GM23248 (cell line): ENCODE measurements at places on chromosomes 6 and 20.
A peak's percentile ranks its signal among the peaks of the same experiment; 100 is the strongest.

DNA sequence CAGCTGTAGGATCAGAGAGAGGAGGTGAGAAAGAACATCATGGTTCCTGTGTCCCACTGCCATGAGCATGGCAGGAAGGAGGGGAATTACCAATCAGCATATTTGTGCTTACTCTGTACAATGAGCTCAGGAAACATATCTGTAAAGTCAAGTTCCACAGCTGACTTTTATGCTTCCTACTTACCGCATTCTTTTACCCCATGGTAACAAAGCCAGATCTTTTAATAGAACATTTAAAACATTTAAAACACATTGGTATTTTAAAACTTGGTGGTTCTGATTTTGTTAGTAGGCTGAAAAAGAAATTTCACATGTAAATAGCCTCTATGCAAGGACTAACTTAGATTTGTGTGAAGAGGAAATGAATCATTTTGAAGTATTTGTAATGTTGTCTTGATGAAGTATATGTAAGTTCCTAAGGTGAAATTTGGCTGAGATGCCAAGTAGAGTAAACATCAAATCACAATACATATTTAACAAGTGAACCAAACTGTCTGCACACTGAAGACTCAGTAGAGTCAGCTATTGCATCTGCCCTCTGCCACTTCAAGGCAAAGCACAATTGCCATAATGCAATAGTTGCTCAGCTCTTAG lies 114.7 kb downstream of the GJA10 start:
- DNase-seq, result peak; percentile 56

DNA sequence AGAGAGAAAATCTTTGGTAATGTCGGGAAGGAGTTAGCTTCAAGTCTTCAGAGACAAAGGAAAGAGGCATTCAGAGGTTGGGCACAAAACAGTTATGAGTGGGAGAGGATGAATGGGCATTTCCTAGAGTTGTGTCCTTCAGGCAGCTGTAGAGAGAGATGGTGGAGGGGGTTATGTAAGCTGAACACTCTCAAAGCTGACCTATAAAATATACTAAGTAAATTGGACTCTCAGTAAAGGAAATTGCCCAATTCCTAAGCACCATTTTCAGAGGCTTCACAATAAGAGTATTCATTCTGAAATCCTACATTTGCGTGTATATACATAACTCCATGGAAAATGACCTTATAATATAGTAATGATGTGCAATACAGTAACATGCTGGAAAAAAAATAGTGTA lies 161.2 kb downstream of the KCNQ5 start:
- DNase-seq, result peak; percentile 21

DNA sequence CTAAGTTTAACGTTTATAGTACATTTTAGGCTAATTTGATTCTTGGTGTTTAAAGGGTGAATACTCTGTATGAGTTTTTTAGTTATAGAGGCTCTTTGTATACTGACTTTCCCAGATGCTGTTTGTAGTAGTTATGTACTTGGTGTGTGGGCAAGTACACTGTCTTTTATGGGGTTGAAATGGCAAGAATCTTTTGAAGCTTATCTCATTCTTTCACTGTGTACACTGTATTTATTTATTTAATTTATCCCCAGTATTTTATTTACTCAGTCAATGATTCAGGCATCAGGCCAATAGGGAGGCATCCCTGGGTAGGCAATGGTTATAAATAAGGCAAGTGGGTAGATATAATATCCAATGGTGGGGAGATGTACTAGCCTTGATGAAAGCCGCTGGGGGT lies 277.0 kb upstream of the PTCHD4 start:
- DNase-seq, result no peak

- peak; percentile 46 for DNase-seq
Observed at GRCh38 chr6:144223686-144224085, 61.4 kb upstream of the UTRN start.

DNA sequence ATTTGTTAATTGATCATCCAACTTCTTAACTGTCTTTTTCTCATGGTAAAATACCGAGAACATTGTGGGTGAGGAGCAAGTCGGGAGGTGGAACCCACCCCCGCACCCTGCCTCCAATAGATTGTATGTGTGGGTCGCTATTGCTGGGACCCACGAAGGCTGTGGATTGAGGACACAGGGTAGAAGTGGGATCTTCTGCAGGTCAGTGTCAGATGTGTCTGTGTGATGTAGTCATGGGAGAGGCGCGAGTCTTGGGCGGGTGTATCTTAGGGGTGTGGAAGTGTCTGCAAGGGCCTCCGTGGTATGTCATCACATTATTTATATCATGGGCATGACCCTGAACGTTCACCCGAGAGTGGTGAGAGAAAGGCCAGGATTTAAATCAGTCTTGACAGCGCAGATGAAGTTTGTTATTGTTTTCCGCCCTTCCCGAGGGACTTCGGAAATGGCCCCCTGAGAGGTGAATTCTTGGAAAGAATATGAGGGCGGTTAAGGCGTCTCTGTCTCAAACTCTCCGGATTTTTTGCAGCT lies 472 bp upstream of the PAQR8 start:
- peak; percentile 58 for DNase-seq

- no peak for DNase-seq
Observed at GRCh38 chr6:160519603-160520042, 144.5 kb downstream of the LPA start.

DNA sequence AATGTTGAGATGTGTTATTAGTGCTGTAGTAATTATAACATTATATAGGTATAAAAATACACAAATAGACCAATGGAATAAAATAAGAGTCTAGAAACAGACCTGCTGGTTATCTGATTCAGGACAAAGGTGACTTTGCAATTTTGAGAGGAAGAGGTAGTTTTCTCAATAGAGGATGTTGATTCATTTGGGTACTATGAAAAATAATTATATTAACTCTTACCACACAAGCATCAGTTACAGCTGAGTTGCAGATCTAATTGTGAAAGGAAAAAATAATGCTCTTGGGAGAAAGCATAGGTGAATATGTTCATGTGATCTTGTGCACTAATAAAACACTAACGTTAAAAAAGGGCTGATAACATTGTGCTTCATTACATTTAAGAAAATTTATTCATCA lies 103.0 kb downstream of the BCKDHB start:
- DNase-seq, result no peak

GRCh38 chr6:124881898-124882578 lies 80.2 kb upstream of the RNF217 start:
- DNase-seq, result peak; percentile 55

DNA sequence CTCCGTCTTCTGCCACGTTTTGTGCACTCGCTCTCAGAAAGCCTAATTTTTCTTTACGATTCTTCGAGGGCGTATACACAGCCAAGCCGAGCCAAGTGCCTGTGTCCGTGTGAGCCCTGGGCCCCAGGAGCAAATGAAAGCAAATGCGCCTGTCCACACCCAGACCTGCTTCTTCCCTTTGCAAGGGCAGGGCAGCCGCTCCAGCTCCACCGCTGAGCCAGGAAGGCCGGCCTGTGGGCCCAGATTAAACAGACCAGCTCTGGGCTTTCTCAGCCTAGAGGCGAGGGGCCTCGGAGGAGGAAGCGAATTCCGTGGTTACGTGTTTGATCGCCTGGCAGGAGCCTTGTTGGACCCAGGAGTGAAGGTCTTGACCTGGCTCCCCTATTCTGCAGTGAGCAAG lies 184.6 kb downstream of the SMOC2 start:
- DNase-seq, result no peak

DNA sequence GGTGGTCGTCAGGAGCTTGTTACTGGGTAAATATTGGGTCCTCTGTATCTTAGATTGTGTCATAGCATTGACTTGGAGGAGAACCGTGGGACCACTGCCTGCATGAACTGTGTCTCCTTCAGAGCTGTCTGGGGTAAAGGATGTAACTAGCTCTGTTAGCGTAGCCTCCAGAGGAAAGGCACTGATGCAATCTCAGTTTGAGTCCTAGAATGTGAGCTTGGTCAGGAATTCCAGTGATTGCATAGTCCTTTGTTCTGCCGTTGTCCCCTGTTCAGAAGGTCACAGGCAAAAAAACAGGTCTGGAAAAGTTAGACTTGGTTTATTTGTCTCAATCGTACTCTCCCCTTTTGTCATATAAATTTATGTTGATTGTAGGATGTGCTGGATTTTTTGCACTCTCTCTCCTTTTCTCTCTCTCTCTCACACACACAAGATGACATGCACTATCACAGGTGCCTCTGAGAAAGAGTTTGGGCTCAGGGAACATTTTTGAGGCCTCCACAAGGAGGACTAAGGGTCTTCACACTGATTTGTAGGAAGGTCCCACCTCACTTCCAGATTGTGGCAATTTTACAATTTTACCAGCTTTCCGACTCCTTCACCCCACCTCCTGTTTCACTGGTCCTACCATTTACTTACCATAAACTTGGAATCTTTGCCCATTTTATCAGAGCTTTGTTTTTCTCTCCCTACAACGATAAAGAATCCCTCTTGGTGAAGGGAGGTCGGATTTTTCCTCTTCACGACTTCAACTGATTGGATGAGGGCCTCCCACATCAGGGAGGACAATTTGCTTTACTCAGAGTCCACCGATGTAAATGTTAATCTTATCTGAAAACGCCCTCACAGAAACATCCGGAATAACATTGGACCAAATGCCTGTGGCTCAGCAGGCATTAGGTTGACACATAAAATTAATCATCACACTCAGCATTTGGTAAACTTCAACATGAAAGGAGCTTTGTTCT lies 7.0 kb upstream of the DACT2 start:
- no peak for DNase-seq

GRCh38 chr6:44820321-44820720 lies 432.8 kb downstream of the CDC5L start:
- peak; percentile 37 for DNase-seq

DNA sequence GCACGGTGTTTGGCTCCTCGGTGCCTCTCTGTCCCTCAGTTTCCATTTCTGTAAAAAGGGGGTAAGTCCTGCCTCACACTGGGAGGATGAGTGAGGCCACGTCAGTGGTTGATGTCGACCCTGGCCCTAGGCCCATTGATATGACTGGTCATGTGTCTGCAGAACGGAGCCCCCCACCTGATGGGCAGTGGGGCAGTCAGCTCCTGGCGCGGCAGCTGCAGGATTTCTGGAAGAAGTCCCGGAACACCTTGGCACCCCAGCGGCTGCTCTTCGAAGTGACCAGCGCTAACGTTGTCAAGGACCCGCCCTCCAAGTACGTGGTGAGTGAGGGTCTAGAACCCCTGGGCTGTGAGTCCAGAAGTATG lies 1.2 kb downstream of the SNX21 start:
- peak; percentile 21 for DNase-seq

- peak; percentile 96 for DNase-seq
Observed at GRCh38 chr20:45905505-45906079, 6.4 kb downstream of the PLTP start.

- peak; percentile 80 for DNase-seq
Observed at GRCh38 chr20:54084727-54085388, 14.5 kb upstream of the BCAS1 start.

- DNase-seq, result peak; percentile 62
Observed at GRCh38 chr20:49505518-49505917, 23.1 kb upstream of the KCNB1 start.

GRCh38 chr6:144581812-144582537 lies 296.8 kb downstream of the UTRN start:
- peak; percentile 65 for DNase-seq

DNA sequence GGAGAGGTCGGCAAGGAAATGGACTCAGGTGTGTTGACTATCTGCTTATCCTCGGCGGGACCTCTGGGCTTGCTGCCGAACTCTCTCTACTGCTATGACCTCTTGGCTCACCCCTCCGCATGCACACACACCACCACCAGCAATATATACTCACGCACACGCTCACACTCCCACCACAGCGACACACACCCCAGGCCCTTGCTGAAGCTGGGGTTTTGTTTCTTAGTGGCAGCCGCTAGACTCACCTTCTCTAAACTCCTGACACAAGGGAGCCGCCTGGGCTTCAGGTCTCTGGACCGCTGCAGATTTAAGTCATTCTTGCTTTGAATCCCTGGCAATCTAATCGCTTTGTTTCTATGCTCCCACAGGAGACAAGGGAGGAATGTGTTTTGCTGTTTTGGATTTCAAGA lies 59.4 kb upstream of the BACH2 start:
- no peak for DNase-seq

DNA sequence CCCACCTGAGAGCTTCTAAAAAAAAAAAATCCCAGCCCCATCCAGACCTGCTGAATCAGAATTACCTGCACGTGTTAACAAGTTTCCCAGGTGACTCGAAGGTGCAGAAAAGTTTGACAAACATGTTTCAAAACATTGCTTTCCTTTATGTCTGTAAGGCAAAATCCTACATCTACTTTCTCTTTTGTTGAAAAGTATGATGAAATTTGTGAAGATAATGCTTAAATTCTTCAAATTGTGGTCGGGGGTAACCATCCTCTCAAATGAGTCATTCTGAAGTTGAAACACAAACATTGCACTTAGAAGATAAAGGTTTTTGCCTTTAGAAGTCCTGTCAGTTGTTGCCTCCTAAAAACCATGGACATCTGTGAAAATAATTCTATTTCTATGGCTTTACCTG lies 429.7 kb downstream of the EPHA7 start:
- DNase-seq, result no peak

GRCh38 chr20:41261790-41262717 lies 55.5 kb downstream of the ZHX3 start:
- peak; percentile 39 for DNase-seq

DNA sequence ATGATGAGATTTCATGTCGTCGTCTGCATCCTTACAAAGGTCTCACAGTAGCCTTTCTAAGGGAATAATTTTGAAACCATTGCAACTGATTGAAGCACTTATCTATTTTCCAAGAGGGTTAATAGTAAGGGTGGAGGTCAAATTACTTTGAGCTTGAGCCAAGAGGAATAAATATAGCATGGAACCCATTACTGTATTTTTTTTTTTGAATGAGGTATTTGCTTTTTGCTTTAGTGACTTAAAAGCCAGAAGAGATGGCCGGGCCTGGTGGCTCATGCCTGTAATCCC lies 78.3 kb downstream of the SCAND1 start:
- DNase-seq, result no peak
